ENCODE measurements at places on chromosomes 11 and 22. TPM values are rescaled to one million over a fixed set of nuclear protein-coding genes. Genes with fewer than 3 reads are reported as not detected.

PKDREJ gene
- not detected for total RNA-seq

SLC6A5 gene
- not detected for total RNA-seq

FDXACB1 gene
- total RNA-seq, result 3.4 TPM

TTC28 gene
- total RNA-seq, result 16.4 TPM

MB gene
- not detected for total RNA-seq

CECR2 gene
- not detected for total RNA-seq

EXPH5 gene
- total RNA-seq, result 0.02 TPM

FADS1 gene
- total RNA-seq, result 108 TPM

OR8D1 gene
- not detected for total RNA-seq

USP28 gene
- total RNA-seq, result 34.3 TPM

RFPL3 gene
- not detected for total RNA-seq

OR52E8 gene
- not detected for total RNA-seq

POU2AF2 gene
- total RNA-seq, result not detected

All from HepG2 (cell line).